ENCODE measurements at places on chromosomes 1 and 21.

GRCh38 chr1:214979191-214979590 lies 103.3 kb upstream of the KCNK2 start:
- DNase-seq: no peak

DNA sequence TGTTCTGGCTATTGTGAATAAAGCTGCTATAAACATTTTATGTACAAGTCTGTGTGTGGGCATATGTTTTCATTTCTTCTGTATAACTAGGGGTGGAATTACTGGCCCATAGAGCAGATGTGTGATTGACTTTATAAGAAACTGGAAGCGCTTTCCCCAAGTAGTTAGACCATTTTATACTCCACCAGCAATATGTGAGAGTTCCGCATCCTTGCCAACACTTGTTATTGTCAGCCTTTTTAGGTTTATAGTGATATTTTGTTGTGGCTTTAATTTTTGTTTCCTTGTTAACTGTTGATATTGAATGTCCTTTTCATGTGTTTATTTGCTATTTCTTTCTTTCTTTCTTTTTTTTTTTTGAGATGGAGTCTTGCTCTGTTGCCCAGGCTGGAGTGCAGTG lies 9.4 kb downstream of the MAN1C1 start:
- DNase-seq: no peak

- no peak for DNase-seq
These were observed 159.9 kb downstream of the TRABD2B start for GRCh38 chr1:47837056-47837830.

GRCh38 chr1:204584699-204585372 lies 68.6 kb downstream of the MDM4 start:
- no peak for DNase-seq

- DNase-seq: no peak
These were observed 9.4 kb downstream of the TMEM50A start for GRCh38 chr1:25347556-25347955.

- DNase-seq: peak; percentile 54
These were observed 47.0 kb downstream of the AHDC1 start for GRCh38 chr1:27556781-27557595.

DNA sequence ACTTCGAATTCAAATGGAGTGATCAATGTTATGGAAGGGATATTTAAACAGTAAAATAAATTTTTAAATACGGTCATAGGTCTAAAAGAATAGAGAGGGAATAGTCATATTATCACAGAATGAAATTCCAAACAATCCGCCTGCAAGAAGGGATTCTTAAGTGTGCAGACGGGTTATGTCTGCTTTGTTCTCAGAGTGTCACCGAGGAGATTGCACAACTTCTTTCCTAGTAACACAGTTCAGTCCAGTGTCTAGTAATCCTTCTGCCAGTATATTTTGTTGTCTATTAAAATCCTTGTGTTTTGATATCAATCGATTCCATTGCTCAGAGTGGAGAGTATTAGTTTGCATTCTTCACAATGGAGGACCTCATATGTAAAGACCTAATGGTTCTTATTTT lies 48.4 kb downstream of the LRRC53 start:
- no peak for DNase-seq

- DNase-seq: no peak
These were observed 11.5 kb downstream of the CNST start for GRCh38 chr1:246577720-246578106.

DNA sequence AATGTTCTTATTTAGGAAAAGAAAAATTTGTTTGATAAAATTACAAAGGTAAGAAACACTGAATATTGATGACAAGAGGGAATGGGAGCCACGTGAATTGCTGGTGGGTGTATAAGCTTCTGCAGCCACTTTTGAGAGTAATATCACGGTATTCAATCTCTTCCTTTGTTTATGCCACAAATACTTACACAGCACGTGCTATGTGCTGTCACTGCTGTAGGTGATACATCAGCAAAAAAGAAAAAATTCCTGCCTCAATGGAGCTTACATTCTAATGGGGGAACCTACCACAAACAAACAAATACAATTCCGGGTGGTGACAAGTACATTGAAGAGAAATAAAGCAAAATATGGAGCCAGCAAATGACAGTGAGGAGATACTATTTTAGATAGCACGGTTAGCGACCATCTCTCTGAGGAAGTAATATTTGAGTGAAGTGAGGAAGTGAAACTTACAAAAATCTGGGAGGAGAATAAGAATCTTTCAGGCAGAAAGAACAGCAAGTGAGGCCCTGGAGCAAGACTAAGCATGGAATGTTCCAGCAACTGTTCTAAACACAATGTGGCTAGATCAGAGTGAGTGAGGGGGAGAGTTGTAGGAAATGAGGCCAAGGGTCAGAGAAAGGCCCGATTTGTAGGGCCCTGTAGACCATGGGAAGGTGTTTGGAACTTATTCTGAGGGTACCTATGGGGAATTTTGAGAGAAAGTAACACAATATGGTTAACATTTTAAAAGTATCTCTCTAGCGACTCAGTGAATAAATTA lies 2.6 kb upstream of the FCRLB start:
- DNase-seq: no peak

DNA sequence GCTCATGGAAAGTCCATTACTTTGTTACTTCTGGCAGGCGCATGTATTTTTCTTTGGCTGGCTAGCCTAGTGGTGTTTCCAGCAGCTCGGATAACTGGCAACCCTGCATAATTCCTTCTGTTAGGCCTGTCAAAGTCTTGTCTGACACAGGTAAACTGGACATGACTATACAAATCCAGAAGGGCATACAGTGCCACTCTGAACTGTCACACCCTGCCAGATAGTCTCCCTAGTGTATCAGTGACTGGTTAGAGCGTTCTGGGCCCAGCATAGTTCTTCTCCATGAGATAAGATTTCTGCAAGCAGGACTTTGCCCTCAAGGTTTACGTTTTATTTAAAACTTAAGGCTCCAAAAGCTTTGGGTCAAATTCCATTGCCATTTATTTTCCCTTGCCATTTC lies 177.7 kb upstream of the GORAB start:
- DNase-seq: no peak

GRCh38 chr1:182833271-182833670 lies 5.9 kb upstream of the DHX9 start:
- DNase-seq: no peak

GRCh38 chr1:23483321-23484252 lies at the start of gene ASAP3:
Gene ASAP3, minus strand, starts transcription at chr1:23484179. Its CDS starts 46 bp downstream, at chr1:23484133.
- DNase-seq: no peak

DNA sequence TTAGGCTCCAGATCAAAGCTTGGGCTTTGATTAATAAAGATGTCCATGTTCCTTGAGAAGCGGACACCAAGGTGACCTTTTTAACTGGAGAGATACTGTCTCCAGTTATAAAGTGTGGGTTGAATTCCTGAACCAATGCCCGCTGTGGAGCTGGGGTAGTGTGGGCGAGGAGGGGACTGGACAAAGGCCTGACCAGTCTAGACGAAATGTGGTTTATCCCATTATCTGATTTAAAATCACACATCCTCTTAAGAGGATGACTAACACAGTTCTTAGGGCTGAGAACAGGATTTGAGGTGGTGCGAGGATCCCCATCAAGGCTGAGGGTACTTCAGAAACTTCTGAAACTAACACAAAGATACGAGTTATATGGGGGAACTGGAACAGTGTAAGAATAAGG lies 84.5 kb upstream of the GCLM start:
- DNase-seq: no peak

DNA sequence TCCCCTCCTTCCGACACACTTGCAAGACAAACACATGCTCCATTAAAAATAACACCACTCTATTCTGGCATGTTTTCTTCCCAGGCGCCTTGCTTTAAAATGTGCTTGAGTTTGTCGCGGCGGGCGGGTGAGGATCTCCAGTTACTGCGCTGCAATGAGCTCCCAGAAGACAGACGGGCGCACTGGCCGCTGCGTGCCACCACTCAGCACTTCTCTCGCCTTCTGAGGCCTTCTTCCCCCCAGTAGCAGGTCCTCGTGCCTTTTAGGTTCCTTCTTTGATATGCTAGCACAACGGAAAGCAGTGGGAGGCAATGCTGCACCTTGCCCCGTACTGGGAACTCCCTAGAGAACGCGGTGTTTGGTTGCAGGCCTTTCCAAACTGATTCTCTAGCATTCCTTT lies 279.5 kb upstream of the NR5A2 start:
- DNase-seq: no peak

All from esophagus squamous epithelium (tissue), 5 donors.